GM20000 (cell line): ENCODE measurements at places on chromosomes 5 and 9.
A peak's percentile ranks its signal among the peaks of the same experiment; 100 is the strongest.

DNA sequence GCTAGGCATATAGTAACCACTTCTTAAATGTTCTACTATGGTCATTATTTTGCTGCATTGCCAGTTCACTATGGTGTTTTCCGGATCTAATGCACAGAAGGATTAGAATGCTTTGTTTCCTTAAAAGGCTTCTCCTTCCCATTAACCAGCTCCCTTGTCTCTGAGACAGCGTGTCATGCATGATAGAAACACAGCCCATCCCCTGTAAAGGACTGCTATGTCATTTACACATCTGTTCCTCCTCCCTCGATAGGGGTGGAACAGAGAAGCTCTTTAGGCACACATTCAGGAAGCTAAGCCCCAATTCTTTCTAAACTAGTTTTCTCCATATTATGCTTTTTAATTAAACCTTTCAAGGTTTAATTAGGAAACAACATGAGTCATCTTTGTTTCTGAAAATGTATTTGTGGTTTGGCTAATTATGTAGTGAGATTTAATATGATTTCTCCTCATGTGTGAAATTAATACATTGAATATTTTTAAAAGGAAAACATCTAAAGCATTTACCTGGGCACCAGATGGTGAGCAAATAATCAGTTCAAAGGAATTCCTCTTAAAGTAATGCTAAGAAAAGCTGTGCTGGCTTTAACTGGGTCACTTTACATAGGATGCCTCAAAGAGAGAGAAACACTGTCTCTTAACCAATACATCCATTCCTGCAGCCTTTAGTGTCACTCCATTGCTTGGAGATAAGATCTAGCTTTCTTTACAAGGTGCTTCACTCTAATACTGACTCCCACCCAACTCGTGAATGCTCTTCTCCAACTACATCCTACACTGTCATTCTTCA is 133.3 kb upstream of the PPP1R2B start:
- DNase-seq: no peak

- no peak for DNase-seq
Measured at GRCh38 chr9:93465855-93466254, 12.5 kb upstream of the FAM120AOS start.

- DNase-seq: no peak
Measured at GRCh38 chr9:20507431-20507830, 114.9 kb downstream of the MLLT3 start.

DNA sequence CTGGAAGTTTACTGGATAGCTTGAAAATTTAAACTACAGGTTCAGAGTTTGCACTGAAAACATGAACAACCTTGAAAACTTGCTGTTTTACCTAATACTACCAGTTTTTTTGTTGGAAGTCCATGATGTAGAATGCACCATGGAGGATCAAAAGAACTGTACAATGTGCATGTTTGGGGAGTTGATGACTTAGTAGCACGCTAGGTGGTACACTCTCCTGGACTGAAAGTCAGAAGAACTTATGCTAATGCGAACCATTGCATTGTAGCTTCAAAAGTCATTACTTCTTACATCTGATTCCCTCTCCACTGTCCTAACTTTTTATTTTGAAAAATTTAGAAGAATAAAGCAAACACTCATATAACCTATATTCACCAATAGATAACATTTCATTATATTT is 211.0 kb downstream of the OSTF1 start:
- DNase-seq: no peak

GRCh38 chr9:135830496-135830895 is 76.8 kb downstream of the CAMSAP1 start:
- no peak for DNase-seq

GRCh38 chr5:68644971-68645370 is 429.4 kb downstream of the PIK3R1 start:
- peak; percentile 51 for DNase-seq
